Cardiac muscle cell (in vitro differentiated cells and primary cell): ENCODE measurements at places on chromosomes 1 and 21.

- no peak for DNase-seq
These were observed 83.2 kb upstream of the PBX1 start for GRCh38 chr1:164475834-164476233.

- no peak for DNase-seq
These were observed 416.3 kb upstream of the USP24 start for GRCh38 chr1:55631509-55631908.

- DNase-seq, result no peak
These were observed 9.9 kb downstream of the TP73 start for GRCh38 chr1:3662080-3662671.

GRCh38 chr1:217647791-217648190, 16.6 kb downstream of the SPATA17 start:
- no peak for DNase-seq

DNA sequence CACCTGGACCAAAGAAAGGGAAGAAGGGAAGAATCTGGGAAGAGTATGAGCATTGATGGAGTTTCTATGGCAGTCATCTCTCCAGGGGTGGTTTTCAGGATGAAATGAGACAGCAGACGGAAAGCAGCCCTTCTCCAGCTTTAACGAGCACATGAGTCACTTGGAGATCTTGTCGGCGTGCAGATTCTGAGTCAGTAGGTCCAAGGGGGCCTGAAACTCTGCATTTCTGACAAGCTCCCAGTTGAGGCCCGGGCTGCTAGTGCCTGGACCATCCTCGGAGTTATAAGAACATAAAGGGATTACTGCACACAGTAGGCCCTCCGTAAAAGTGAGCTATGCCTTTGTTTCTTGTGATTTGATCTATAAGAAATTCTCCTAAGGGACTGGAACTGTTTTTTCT, 17.6 kb downstream of the HSPG2 start:
- no peak for DNase-seq

- no peak for DNase-seq
These were observed 41.6 kb downstream of the NUAK2 start for GRCh38 chr1:205279986-205280385.

DNA sequence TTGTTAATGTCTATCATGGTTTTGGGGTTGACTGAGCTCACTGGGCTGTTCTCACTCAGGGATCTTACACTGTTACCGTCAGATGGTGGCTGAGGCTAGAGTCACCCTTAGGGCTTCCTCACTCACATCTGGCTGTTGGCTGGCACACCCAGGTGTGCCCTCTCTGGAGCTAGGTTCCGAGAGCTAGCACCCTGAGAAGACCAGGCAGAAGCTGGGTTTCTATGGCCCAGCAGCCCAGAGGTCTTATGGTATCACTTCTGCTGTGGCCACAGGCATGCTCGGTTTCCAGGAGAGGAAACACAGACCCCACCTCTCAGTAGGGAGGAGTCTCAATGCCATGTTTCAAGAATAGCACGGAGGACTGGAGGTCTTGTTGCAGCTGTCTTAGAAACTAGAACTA, 20.7 kb upstream of the KIF1B start:
- DNase-seq, result peak; percentile 15

DNA sequence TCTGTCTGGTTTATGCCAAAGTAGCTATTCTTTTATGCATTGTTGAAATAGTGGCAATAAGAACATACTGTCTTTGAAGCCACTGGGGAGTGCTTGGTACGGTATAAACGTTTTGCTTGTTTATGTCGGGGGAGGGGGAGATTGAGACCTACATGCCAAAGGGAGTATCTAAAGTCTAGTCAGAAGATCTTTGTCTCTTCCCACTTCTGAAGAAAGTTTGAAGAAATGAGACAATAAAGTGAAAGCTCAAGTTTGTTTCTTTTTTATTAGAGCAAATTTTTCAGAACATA, 6.8 kb downstream of the AKIRIN1 start:
- no peak for DNase-seq

DNA sequence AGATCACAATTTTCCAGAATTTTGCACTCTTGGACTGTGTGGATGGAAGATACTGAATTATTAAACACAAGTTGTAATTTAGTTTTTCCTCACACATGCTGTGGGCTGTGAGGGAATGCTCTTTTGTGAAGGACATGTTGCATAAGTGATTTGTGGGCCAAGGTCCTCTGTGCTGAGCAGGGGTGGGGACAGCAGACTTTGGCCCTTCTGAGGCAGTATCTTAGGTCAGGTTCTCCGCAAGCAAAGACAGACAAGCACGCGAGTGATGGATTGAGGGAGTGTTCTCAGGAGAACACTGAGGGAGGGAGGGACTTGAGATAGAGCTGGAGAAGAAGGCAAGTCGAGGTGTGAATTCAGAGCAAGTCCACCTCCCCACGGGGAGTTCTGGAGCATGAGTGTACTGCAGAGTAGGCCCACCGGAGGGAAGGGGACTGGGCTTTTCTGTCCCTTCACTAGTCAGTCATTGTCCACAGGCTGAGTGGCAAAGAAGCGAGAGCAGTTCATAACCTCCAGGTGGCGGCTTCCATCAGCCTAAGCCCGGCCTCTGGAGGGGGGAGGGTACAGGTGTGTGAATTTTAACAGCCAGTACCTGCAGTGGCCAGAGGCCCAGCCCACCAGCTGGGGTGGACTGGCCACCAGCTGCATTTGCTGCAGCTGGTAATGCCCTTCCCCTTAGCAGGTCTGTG, 19.1 kb upstream of the CD101 start:
- no peak for DNase-seq

GRCh38 chr1:34425785-34426184, 249.1 kb downstream of the C1orf94 start:
- no peak for DNase-seq

DNA sequence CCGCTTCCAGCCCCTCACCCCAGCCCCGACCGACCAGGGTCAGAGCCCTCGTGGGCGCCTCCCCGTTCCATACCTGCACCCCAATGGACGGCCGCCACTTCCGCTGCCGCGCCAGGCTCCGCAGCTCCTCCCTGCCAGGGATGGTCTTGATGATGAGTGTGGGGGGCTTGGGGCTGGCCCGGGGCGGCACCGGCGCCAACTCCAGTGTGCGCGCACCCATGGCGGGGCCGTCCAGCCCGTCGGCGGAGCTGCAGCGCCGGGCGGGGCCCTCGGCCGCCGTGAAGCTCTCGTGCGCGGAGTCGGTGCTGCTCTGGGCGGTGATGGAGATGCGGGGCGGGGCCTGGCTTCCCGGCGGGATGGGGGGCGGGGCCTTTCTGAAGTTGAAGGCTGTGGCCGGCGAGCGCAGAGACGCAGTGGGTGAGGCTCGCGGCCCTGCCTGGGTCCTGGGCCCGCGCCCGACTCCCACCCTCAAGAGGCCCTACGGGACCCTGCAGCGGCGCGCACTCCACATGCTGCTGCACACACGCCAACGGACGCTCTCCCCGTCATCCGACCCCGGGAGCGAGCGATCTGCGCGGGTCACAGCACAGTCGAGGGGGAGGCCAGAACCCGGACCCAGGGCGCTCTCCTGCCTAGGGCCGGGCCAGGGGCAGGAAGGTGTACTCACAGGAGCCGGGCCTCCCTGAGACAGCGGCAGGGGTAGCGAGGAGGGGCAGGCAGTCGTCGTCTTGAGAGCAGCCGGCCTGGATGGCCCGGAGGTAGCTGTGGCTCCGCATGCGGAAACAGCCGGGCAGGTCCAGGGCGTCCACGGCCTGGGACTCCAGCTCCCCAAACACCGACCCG, 26.1 kb upstream of the SMIM12 start:
- DNase-seq, result peak; percentile 64

- DNase-seq, result no peak
These were observed 25.6 kb downstream of the AK2 start for GRCh38 chr1:33010932-33011731.
